ENCODE measurements at places on chromosomes 11 and 22. TPM values are rescaled to one million over a fixed set of nuclear protein-coding genes. Genes with fewer than 3 reads are reported as not detected.

SLC17A6 gene
- total RNA-seq, result not detected

BDNF gene
- 2.6 TPM for total RNA-seq

NTM gene
- total RNA-seq, result 3.0 TPM

LRRC55 gene
- total RNA-seq, result 0.36 TPM

PTPRCAP gene
- 10.1 TPM for total RNA-seq

P2RX6 gene
- 4.6 TPM for total RNA-seq

GDPD4 gene
- not detected for total RNA-seq

CARD18 gene
- not detected for total RNA-seq

- no peak overlapping the region for H3K27ac ChIP-seq
- no peaks in the 10 kb centered on the region for H3K36me3 ChIP-seq
- H3K4me3 ChIP-seq, result no peak overlapping the region
Observed at GRCh38 chr11:80280737-80281136, 839.9 kb upstream of the TENM4 start.

DNA sequence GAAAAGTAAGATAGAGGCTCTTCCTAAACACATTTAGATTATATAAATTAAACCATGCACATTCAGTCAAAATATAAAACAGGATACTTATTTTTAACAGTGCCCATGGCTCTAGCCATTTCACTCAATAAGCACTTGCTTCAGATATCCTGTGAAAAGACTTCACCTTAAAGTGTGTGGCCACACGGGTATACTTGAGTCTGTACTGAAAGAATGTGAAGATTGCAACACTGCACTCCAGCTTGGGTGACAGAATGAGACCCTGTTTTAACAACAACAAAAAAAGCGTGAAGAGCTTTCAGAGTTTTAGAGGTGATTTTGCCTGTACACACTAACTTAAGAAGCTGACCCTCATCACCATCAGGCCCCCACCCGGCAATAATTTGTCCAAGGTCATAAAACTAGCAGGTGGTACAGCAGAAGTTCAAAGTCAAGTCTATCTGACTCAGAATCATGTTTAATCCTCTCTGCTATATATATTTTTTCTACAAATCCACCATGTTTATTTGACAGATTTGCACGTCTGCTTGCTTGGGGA, 203.5 kb upstream of the GUCY1A2 start:
- H3K27ac ChIP-seq, result no peak overlapping the region
- no peaks in the 10 kb centered on the region for H3K36me3 ChIP-seq
- H3K27me3 ChIP-seq, result no peaks in the 10 kb centered on the region
- no peaks in the 10 kb centered on the region for H3K4me1 ChIP-seq
- DNase-seq, result no peak
- no peak overlapping the region for H3K4me3 ChIP-seq

GRCh38 chr11:57643802-57644201, 5.9 kb downstream of the YPEL4 start:
- no peak overlapping the region for H3K4me3 ChIP-seq
- peaks cover 29% of the 10 kb centered on the region for H3K27me3 ChIP-seq
- H3K36me3 ChIP-seq, result no peaks in the 10 kb centered on the region
- no peak overlapping the region for H3K27ac ChIP-seq
- peaks cover 76% of the 10 kb centered on the region for H3K4me1 ChIP-seq
- no peak for DNase-seq

- H3K27ac ChIP-seq, result no peak overlapping the region
- no peak for DNase-seq
- H3K4me3 ChIP-seq, result no peak overlapping the region
Observed at GRCh38 chr11:26137651-26138050, 194.3 kb upstream of the ANO3 start.

DNA sequence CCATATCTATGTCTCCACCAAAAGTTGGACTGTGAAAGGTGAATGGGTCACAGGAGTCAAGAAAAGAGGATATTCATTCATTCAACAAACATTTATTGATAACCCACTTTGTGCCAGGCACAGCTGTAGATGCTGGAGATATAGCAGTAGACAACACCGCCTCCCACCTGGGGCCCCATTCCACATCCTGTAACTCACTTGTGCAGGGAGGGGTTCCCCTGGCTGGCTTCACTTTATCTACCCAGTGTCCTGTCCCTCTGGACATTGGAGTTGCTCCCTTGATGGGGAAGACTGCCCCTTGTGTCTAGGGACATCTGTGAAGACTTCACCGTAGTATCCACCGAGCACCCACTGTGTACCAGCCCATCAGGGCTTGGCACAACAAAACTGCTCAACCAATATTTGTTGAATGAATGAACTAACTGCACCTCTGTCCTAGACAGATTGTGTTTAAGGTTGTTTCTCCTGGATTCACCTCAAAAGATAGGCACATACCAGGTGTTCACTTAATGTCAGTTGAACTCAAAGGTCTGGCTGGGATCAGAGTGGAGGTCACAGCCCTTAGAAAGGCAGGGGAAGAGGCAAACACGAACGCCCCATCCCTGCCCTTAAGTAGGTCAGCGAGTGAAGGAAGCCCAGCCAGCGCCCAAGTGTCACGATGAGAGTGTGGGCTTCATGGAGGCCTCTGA, 1.4 kb upstream of the OVOL1 start:
- H3K27ac ChIP-seq, result no peak overlapping the region
- H3K36me3 ChIP-seq, result no peaks in the 10 kb centered on the region
- DNase-seq, result no peak
- H3K4me1 ChIP-seq, result peaks cover 10% of the 10 kb centered on the region
- no peak overlapping the region for H3K4me3 ChIP-seq
- peaks cover 59% of the 10 kb centered on the region for H3K27me3 ChIP-seq

GRCh38 chr11:32881286-32881685, 11.3 kb upstream of the QSER1 start:
- no peaks in the 10 kb centered on the region for H3K4me1 ChIP-seq
- H3K27me3 ChIP-seq, result no peaks in the 10 kb centered on the region
- H3K4me3 ChIP-seq, result no peak overlapping the region
- DNase-seq, result no peak
- H3K36me3 ChIP-seq, result no peaks in the 10 kb centered on the region

GRCh38 chr11:78259777-78260487, 71.2 kb downstream of the USP35 start:
- H3K27me3 ChIP-seq, result no peaks in the 10 kb centered on the region
- no peaks in the 10 kb centered on the region for H3K36me3 ChIP-seq
- peaks cover 72% of the 10 kb centered on the region for H3K4me1 ChIP-seq
- DNase-seq, result no peak
- H3K4me3 ChIP-seq, result no peak overlapping the region
- no peak overlapping the region for H3K27ac ChIP-seq

- peaks cover 19% of the 10 kb centered on the region for H3K4me1 ChIP-seq
- no peak for DNase-seq
- H3K27me3 ChIP-seq, result peaks cover 4% of the 10 kb centered on the region
- H3K36me3 ChIP-seq, result peaks cover 58% of the 10 kb centered on the region
- H3K27ac ChIP-seq, result no peak overlapping the region
- no peak overlapping the region for H3K4me3 ChIP-seq
Observed at GRCh38 chr11:119181677-119182412, 3.4 kb upstream of the NHERF4 start.

GRCh38 chr11:118596224-118597146, 10.9 kb upstream of the PHLDB1 start:
- no peak overlapping the region for H3K4me3 ChIP-seq
- H3K4me1 ChIP-seq, result peaks cover 29% of the 10 kb centered on the region
- H3K36me3 ChIP-seq, result peaks cover 100% of the 10 kb centered on the region

- H3K27ac ChIP-seq, result peak overlapping the region; percentile 79
- H3K4me1 ChIP-seq, result peaks cover 54% of the 10 kb centered on the region
- no peaks in the 10 kb centered on the region for H3K27me3 ChIP-seq
- DNase-seq, result peak; percentile 69
- peak overlapping the region; percentile 14 for H3K4me3 ChIP-seq
Observed at GRCh38 chr11:119368121-119369034, 13.1 kb downstream of the USP2 start.

DNA sequence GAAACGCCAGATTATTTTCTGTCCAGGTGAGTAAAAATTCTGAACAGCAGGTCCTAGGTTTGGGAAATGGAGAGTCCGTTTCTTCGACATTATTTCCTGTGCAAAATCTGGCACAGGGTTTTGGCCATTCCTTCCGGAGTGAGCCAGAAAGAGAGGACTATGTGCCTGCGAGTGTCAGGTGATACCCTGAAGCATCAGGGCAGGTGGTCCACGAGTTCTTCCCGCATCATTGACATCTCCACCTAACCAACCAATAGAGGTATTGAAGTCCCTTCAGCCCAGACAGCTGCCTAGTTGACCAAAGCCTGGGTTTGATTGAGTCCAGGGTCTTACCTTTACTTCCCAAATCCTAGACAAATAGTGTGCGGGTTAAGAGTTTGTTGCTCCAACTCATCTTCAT, 808 bp downstream of the SNAP29 start:
- H3K27ac ChIP-seq, result peak overlapping the region; percentile 80
- DNase-seq, result no peak
- no peaks in the 10 kb centered on the region for H3K27me3 ChIP-seq
- no peaks in the 10 kb centered on the region for H3K36me3 ChIP-seq

DNA sequence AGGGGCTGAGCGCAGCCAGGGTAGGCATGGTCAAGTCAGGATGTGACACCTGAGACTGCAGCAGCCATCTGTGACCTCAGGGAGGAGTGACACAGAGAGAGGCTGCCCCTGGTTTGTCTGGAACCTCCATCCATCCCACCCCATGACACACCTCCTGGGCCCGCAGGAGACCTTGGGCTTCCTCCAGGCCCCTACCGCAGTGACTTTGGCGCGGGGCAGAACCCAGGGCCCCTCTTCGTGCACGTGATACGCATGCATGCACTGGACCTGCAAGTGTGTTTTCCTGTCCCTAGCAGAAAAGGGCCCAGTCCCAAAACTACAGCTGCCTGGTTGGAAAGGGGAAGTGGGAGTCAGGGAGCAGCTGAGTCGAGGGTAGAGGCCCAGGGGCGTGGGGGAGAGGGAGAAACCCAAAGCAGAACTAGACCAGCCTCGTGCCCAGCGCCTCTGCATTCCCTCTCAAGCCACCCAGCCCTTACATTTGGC, 7.9 kb upstream of the CYTH4 start:
- H3K4me3 ChIP-seq, result no peak overlapping the region
- no peaks in the 10 kb centered on the region for H3K27me3 ChIP-seq
- no peak overlapping the region for H3K27ac ChIP-seq
- no peaks in the 10 kb centered on the region for H3K4me1 ChIP-seq

DNA sequence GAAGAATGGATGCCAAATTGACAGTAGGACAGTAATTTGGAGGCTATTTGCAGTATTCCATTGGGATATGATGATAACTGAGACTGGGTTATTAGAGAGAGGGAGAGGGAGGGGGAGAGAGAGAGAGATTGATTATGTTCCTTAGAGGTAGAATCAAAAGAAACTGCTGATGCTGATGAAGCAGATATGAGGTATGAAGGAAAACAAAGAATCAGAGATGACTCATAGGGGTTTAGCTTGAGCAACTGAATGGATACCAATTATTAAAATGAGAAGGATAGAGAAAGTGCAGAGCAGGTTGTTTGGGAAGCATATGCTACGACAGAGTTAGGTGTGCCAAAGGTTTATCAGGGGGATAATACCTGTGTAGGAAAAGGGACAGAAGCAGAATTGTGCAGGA, 12.8 kb upstream of the NUCB2 start:
- H3K4me3 ChIP-seq, result no peak overlapping the region
- DNase-seq, result no peak

- no peak overlapping the region for H3K4me3 ChIP-seq
- no peak for DNase-seq
- peaks cover 3% of the 10 kb centered on the region for H3K4me1 ChIP-seq
- H3K27me3 ChIP-seq, result no peaks in the 10 kb centered on the region
- H3K36me3 ChIP-seq, result no peaks in the 10 kb centered on the region
Observed at GRCh38 chr11:75286826-75287465, 46.4 kb downstream of the TPBGL start.

- no peak overlapping the region for H3K27ac ChIP-seq
- H3K27me3 ChIP-seq, result peaks cover 12% of the 10 kb centered on the region
- no peaks in the 10 kb centered on the region for H3K36me3 ChIP-seq
- no peaks in the 10 kb centered on the region for H3K4me1 ChIP-seq
- DNase-seq, result no peak
Observed at GRCh38 chr11:116701876-116702275, 70.9 kb downstream of the BUD13 start.

GRCh38 chr22:24944217-24944937, 2.1 kb downstream of the LHFPL7 start:
- H3K27ac ChIP-seq, result no peak overlapping the region
- H3K27me3 ChIP-seq, result no peaks in the 10 kb centered on the region
- no peak overlapping the region for H3K4me3 ChIP-seq

DNA sequence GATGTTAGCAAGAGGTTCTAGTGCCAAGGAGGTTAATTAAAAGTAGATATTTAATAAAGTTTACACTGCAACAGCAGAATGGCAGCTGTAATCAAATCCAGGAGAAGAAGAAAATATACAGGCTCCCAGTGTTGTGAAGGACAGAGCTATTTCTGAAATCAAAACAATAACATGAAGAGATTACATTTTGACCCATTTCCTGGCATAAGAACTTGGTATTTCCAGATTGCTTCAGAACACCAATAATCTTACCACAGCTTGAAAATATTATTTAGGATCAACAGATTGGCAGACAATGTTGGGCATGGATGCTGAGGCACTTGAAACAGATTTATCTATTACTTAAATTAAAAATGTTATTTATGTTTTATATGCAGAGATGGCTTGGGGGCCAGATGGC, 692.5 kb downstream of the KCNA4 start:
- no peaks in the 10 kb centered on the region for H3K27me3 ChIP-seq
- DNase-seq, result no peak

- no peak overlapping the region for H3K4me3 ChIP-seq
- no peak overlapping the region for H3K27ac ChIP-seq
- H3K27me3 ChIP-seq, result no peaks in the 10 kb centered on the region
- H3K36me3 ChIP-seq, result no peaks in the 10 kb centered on the region
- no peaks in the 10 kb centered on the region for H3K4me1 ChIP-seq
Observed at GRCh38 chr11:2086239-2087040, 52.7 kb downstream of the IGF2 start.

GRCh38 chr11:1224491-1225385, 1.9 kb downstream of the MUC5B start:
- peak; percentile 9 for DNase-seq
- H3K27ac ChIP-seq, result no peak overlapping the region
- H3K4me1 ChIP-seq, result no peaks in the 10 kb centered on the region

DNA sequence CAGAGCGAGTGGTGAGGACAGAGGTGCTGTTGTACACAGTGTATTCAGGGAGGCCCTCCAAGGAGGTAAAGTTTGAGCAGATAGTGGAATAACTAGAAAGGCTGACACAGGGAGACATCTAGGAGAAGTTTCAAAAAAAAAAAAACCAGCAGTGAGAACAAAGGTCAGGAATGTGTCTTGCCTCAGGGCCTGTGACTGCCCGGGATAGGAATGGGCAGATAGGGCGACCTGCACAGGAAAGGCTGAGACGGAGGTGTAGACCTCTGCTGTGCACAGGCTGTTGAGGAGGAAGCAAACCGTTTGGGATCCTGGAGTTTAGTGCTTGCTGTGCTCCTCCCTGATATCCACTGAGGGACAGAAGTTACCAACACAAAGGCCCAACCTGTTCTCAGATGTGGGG, 406.5 kb upstream of the B3GAT1 start:
- H3K27me3 ChIP-seq, result peaks cover 63% of the 10 kb centered on the region
- no peak for DNase-seq
- no peak overlapping the region for H3K4me3 ChIP-seq
- no peak overlapping the region for H3K27ac ChIP-seq

GRCh38 chr11:134388590-134388989, 23.5 kb downstream of the B3GAT1 start:
- no peak overlapping the region for H3K4me3 ChIP-seq
- H3K27me3 ChIP-seq, result no peaks in the 10 kb centered on the region
- no peak for DNase-seq
